ENCODE measurements at places on chromosomes 13 and 19.

DNA sequence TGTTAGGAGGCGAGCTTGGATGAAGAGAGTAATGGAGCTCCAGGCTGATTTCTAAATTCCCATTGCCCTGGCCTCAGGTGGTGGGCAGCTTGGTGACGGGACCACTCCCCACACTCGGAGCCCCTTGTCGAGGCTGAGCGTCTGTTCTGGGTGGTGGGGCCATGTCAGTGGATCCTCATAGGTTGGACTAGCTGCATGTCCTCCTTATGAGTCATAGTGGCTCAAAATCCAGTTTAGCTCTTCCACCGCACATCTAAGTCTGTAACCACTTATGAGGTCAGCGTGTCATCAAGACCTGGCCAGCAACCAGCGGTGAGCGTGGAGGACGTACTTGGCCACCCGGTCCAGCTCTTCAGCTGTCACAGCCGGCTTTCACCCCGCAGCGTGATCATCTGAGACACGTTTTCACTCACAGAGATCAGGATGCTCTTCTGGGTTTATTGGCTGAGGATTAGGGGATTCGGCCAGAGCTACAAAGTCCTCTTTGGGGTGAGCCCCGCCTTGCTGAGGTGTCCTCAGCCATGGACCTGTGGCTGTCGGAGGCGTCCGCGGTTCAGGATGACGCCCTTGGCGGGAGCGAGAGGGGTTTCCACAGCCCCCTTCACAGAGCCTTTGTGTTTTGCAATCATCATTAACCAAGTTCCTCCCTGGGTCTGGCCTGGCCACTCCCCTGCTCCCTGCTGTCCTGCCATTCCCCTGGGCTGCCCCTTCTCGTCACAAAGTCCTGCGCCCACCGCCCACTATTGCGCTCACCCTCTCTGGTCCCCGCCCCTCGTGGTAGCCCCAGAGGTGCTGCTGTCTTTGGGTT, 41.9 kb downstream of the ADPRHL1 start:
- DNase-seq, result no peak

GRCh38 chr19:56270676-56271075, 1.9 kb upstream of the EDDM13 start:
- peak; percentile 18 for DNase-seq

- no peak for DNase-seq
Observed at GRCh38 chr19:31784671-31785101, 435.4 kb upstream of the TSHZ3 start.

DNA sequence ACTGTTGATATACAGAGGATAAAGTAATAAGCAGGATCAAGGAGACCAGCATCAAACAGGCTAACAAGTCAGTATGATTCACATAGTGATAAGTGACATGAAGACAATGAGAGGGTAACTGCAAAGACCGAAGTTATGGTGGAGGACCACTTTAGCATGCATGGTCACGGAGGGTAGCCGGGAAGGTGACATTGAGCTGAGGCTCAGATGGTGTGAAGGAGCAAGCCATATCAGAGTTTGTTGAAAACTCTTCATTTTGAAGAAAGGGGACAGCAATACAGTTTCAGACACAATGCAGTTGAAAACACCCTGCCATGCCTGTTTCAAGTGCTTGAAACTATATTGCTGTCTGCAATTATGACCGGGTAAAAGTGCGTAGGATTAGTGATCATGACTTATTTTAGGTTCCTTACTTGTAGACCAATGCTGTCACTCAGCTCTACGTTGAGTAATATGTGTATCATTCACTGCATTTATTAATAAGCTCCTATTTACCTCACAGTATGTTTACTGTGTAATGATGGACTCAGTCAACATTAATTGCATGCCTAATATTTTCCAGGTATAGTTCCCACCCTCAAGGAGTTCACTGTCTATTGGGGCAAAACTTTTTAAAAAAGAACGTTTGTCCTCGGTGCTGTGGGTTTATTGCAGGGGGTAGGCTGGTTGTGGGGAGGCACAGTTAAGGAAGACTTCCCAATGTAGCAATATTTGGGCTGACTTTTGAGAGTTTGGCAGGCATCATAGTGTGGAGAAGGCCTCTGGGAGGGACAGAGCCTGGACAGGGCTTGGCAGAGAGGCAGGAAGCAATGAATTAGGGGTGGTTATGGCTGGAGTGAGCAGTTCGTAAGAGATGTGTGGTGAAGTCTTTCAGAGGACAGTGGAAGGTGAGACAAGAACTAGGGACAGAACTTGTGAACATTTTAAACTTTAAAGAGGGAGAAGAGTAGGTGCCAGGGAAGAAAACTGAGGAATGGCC, 3.2 kb downstream of the UBAC2 start:
- DNase-seq, result no peak

DNA sequence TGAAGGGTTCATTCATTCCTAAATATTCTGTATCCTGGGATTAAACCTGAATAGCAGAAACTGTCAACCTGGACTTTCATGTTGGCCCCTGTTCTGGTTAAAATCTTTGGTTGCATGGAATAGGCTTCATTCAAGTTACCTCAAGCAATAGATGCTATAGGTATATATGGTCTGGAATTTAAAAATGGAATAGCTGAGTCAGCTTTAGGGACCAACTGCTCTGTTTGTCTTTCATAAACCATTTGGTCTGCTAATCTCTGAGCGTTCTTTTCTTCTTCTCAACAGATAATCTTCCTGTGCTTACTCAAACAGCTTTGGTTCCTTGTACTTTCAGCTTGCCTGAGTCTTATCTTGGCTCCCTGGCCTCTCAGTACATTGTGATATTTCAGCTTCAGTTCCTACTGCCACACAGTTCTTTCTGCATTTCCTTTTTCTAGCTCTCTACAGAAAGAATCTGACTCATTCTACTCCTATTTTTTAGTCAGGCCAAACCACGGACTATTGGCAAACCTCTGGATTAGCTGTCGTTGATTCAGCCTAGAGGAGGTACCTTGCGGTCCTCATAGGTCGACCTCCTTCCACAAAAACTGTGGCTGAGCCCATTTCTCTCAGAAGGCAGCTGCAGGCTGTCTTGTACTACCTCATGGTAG, 35.9 kb upstream of the MAB21L1 start:
- DNase-seq, result no peak

DNA sequence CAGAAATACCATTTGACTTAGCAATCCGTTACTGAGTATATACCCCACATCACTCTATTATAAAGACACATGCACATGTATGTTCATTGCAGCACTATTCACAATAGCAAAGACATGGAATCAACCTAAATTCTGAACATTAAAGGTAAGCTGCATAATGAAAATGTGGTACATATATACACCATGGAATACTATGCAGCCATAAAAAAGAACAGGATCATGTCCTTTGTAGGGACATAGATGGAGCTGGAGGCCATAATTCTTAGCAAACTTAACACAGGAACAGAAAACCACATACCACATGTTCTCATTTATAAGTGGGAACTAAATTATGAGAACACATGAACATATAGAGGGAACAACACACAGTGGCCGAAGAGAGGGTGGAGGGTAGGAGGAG, 85.2 kb downstream of the NDFIP2 start:
- no peak for DNase-seq

DNA sequence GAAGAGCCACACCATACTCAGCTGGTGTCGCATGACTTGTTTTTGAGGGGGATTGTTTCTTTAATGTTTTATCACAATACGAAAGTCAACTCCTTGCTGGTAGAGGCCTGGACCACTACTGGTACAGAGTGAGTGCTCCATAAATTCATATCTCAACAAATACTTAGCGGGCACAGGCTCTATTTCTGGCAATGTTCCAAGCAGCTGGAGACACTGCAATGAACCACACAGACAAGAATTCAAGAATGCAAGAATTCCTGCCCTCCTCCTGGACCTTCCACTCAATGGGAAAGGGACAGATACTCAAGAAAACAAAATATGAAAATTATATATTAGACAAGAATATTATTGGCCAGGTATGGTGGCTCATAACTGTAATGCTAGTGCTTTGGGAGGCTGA, 5.1 kb upstream of the FXYD5 start:
- DNase-seq, result no peak

- no peak for DNase-seq
Observed at GRCh38 chr19:14449321-14449720, 16.2 kb downstream of the PKN1 start.

- DNase-seq, result no peak
Observed at GRCh38 chr13:78402708-78403400, 200.5 kb downstream of the POU4F1 start.
